ENCODE measurements at places on chromosomes 3 and 15.

DNA sequence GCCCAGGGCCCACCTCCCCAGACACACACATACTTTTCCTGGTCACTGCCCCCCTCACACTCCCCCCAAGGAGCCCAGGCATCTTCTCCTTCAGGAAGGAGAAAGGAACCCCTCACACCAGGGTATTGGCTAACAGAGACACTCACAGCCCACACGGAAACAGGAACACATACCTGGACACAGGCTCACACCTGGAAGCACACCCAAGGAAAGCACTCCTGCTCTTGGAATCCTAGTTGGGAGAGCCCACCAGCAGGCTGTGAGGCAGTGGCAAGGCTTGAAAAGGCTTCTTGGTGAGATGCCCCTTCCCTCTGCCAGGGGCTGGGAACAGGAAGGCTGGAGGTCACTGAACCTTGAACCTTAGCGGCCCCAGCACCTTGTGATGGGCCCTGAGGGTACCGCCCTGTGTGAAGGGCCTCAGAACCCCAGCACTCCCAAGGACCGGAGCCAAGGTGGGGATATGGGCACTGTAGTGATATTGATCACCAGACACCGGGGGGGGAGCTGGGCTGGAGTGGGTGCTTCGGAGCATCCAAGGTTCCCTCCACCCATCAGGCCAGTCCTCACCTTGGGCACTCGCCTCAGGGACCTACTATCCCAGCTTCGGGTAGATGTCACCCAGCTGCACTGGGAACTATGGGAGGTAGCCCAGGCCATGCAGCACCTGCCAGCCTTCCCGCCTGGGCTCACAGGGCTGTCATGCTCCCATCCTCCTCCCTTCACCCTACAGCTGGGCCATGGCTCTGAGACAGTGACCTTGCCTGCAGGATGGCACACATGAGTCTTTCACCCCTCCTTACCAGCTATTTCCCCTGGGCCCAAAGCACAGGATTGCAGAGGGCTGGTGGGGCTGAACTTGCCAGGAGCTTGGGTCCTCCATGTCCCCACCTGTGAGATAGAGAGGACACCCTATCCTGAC lies 16.4 kb downstream of the MYL3 start:
- no peak for DNase-seq

DNA sequence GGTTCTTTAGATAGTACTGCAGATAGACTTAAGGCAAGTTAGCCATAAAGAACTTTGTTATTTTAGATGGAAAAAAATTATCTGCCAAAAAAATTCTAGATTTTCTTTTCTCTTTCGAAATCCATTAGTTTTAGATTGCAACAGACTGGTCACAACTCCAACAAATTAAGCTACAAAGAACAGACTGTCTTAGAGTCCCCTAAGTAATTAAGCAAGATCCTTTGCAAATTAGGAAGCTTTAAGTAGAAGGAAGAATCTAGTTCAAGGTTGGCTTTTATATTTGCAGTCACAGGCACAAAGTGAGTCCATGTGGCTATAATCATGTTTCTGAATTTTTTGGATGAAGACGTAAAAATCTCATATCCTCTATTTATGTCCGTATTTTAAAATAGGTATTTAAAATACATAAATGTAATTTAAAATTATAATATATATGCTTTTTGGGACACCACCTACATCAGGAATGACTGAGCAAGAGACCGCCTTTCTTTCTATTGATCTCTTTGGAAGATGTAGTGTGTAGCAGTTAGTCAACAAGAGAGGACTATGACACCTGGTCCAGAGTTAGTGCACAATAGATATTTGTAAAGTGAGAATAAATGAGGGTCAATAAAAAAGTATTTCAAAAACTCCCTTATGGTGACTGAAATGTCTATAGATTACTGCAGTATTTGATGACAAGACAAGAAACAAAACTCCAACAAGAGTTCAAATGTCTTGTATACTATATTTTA lies 34.4 kb downstream of the TMEM45A start:
- DNase-seq = no peak

DNA sequence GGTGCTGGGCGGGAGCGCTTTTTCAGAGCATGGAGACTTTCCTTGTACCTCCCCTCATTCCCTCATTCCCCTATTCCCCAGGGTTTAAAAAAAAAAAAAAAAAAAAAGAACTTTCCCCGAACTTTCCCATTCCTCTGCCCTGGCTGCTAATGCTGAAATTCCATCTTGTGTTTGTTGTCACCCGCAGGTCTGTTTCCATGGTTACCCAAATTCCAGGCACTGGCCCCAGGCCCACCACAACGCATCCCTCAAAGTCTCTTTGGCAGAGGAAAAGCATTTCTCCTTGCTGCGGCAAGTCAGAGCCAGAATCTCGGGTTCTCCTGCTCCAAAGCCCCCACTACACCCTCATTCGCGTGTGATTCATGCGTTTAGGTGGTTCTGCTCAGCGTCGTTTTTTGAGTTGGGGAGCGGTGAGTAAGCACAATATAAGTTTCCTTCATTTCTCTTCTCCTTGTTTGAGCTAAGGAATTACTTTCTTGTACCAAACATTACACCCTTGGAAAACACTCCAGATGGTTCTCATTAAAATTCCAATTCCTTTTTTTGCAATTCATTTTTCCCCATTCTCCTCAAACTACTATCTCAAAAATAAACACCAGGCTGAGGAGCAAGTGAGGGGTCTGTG lies 21.6 kb downstream of the ANAPC13 start:
- DNase-seq = peak; percentile 96

- no peak for DNase-seq
These were observed 191.9 kb upstream of the IL12A start for GRCh38 chr3:159796744-159797143.

DNA sequence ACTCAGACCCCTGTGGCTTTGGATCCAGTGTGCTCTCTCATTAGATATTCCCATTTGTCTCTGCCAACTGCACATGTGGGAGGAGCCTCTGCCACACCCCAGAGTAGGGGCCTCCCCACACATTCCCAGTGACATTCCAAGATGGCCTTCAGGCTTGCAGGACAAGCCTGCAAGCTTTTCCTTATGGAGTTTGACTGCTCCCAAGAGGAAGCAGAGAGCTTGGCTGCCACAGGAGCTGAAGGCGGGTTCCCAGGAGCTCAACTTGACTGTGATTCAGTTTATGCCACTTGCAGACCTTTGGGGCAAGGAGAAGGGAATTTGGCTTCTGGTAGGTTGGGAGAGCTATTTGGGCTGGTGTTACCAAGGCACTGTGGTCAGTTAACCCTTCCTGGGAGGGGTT lies 22.5 kb upstream of the EPHB1 start:
- no peak for DNase-seq

GRCh38 chr3:189808246-189809007 lies 177.2 kb downstream of the TP63 start:
- DNase-seq = no peak

GRCh38 chr15:90151989-90152645 lies 49.0 kb upstream of the SEMA4B start:
- peak; percentile 86 for DNase-seq

- no peak for DNase-seq
These were observed 26.6 kb upstream of the PLXNA1 start for GRCh38 chr3:126956361-126956760.

- DNase-seq = no peak
These were observed 391.5 kb upstream of the CCDC54 start for GRCh38 chr3:106985721-106986120.

GRCh38 chr15:72560458-72560857 lies 86.3 kb downstream of the ARIH1 start:
- DNase-seq = no peak

- DNase-seq = no peak
These were observed 28.6 kb upstream of the NDUFB4 start for GRCh38 chr3:120567370-120568201.

- DNase-seq = no peak
These were observed 3.9 kb downstream of the KATNBL1 start for GRCh38 chr15:34206011-34206410.

DNA sequence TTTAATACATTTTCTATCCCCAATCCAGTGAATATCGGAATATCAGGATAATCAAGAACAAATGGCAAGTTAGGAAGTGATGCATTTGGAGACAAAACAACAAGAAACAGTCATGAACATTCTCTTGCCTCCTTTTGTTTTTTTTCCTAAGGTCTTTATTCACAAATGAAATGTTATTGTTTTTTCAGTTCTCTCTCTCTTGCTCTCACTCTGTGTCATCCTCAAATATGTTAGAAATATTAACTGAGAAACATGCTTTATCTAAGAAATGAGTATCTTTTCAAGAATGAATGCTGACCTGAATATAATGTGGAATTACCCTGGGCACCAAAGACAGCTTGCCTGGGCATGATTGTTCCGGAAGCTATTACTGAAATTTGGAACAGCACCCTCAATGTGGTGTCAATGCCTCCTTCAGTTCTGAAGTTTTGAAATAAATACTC lies 51.3 kb downstream of the RBMS3 start:
- no peak for DNase-seq

DNA sequence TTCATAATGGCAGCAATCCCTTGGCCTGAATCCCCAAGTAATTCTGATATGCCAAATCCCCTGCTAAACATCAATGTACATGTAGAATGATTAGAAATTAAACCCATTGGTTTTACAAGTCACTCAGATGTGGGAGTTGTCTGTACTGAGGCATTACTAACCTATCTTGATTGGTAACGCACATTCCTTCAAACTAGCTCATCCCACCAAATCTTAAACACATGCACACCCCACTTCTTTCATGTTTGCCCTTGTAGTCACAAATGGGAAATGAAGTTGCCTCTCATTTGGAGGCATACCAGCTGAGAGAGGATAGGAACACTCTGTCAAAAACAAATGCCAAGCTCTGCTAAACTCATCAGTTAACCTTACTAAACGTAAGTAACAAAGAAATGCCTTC lies 29.1 kb upstream of the MAN2C1 start:
- DNase-seq = no peak

GRCh38 chr3:149243540-149243939 lies 21.9 kb upstream of the CP start:
- no peak for DNase-seq

GRCh38 chr15:84917452-84917851 lies 33.0 kb downstream of the SLC28A1 start:
- no peak for DNase-seq

DNA sequence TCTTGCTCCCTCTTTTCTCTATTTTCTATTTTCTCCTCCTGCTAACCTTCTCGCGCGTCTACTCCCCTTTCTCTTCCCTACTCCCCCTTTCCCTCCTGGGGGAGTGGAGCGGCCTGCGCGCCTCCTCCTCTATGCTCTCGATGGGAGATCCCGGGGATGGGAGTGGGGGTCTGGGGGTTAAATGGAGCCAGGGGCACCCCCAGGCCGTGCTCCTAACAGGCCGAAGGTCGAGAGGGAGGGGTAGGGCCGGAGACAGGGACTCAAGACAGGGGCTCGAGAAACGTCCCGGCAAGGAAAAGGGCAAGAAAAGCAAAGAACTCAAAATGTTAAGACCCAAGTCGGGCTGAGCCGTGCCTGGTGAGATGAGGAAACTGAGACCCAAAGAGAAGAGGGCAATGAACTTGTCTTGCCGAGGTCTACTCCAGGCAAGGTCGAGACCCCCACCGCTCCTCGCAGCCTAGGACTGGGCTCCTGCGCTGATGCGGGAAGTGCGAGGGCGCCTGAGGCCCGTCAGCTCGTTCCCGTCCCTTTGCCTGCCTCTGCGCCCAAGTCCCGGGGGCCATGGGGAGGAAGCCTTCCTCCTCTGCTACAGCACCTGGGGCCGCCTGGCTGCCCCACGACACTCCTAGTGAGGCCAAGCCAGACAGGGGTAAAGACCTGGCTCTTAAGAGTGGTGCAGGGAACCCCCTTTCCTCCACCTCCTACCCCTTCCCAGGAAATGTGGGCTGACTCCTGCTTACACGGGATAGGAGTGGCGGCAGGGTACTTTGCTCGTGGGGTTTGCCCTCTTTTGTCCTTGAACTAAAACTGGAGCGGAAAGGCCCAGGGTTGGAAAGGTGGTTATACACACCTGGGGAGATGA lies 770 bp upstream of the MEGF11 start:
- no peak for DNase-seq

DNA sequence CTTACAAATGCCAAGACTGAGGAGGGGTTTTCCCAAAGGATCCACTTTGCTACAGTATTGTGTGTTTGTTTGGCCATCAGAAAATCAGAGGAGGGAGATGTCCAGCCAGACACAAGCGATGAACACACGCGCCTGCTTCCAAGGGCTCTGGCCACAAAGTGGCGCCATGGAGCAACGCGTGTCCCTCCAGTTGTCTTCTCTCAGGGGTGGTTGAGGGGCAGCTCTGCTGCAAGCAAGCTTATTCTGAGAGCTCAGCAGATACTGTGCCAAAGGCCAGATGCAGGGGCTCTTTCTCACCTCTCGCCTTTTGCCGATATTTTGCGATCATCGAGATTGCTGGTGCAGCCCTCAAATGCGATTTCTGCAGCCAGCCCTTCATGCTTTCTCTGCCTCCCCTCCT lies 88.9 kb upstream of the OSBPL11 start:
- DNase-seq = peak; percentile 55

DNA sequence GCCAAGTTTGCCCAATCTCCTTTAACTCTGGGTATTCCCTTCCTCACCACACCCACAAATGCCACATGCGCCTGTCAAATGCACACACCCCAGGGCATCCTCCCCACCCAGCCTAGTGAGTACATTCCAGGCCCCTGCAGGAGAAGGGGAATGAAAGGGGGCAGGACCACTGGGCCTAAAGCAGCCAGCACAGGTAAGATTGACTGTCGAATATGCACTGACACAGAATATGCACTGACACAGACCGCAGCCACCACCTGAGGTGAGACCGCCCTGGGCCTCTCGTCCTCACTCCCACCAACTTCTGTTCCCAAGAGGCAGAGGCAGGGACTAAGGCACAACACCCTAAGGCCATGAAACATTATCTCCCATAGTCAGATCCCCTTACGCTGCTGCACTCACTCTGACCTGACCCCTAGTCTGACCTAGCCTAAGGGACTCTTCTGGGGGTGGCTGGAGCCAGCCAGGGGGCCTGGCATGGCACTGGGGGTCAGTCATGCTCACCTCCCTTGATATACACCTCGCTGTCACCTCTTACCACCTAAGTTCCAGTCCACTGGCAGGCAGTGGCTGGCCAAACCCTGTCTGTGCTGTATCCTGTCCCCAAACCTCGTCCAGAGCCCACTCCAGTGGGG lies 10.8 kb downstream of the AP3B2 start:
- no peak for DNase-seq

DNA sequence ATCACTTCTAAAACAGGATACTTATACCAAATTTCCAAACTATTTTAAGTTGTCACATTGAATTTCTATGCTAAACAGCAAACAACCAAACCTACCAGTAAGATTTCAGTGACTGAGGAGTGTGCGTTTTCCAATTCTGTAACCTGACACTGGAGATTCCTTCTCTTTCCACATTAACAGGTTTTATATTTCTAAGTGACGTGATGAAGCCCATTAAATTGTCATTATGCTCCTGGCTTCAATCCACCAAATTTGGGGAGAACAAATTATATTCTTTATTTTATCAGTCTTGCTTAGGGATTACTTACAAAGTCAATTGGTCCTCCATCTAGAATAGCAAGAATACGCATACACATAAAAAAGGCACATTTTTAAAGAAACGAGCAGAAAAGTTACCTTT lies 764.8 kb upstream of the NR2F2 start:
- no peak for DNase-seq

GRCh38 chr3:33111581-33111980 lies 2.2 kb upstream of the CRTAP start:
- DNase-seq = no peak

- no peak for DNase-seq
These were observed 19.0 kb downstream of the MAPK6 start for GRCh38 chr15:52037889-52038505.

- DNase-seq = no peak
These were observed 151.4 kb downstream of the POLR2M start for GRCh38 chr15:57857871-57858270.

GRCh38 chr15:25242957-25243799 lies 195.6 kb downstream of the UBE3A start:
- DNase-seq = no peak

Measured in NT2/D1 (cell line).